ENCODE measurements at places on chromosomes 12 and 14.

GRCh38 chr12:121400332-121401139 is 618 bp downstream of the RNF34 start:
- DNase-seq = no peak

DNA sequence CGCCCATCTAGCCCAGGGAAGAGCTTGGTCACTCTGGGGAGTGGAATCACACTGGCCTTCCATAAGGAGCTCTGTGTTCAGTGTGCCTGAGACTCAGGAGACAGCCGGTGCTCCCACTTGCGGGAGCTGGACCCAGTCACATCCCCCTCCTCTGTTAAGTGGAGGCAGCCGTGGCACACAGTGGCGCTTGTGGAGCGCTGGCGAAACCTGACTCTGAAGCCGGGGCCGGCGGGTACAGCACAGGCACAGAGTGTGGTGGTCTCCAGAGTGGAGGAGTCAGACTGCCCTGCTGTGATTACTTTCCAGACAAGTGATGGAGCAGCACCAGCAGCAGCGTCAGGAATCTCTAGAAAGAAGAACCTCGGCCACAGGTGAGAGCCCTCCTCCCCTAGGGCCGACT is 33.0 kb downstream of the DEGS2 start:
- no peak for DNase-seq

GRCh38 chr12:67942724-67943123 is 46.5 kb upstream of the IFNG-AS1 start:
- no peak for DNase-seq

DNA sequence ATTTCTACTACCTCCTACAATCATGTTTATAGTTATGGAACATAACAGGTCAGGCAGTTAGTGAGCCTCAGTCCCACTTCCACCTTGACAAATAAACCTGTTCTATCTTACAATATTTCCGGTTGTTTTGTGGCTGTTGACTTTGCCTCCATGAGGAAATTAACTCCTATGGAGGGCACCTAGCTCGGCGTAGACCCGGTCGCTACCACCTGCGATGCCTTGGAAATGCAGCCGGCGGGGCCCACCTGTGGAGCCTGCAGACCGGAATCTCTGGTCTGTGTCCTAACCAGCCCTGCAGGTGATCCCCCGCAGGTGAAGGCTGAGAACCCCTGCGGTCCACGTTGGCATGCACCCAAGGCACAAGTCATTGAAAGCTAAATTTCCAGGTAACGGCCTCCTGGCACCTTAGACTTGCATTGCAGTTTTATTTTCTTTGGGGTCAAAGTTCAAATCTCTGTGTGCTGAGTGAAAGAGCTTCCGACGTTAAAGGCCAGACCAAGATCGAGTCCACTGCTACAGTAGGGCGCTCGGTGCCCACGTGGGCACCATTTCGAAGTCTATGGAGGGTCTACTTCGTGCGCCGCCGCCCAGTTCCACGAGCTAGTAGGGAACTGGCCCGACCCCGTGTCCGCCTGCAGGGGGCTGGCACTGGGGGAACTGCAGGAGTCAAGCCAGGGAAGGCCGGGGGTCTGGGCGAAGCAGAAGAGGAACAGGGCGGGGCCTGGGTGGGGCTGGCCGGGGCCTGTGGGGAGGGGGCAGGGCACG is 782 bp upstream of the PIWIL1 start:
- DNase-seq = no peak

DNA sequence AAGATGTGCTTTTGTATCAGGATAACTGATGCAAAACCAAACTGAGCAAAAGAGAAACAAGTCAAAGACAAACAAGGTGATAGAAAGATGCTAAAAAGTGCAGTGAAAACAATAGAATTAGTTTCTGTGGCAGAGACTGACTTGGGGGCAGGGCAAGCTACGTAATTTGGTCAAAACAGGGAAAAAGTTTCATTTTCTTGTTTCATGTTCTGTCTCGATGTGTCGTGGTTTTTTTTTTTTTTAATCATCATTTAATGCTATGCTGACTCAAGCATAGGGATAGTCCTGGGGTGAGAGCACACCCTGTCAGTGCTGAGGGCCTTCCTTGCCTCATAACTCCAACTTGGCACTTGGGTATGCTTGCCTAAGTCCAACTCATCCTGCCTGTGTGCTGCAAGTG is 144.1 kb upstream of the PTPRQ start:
- DNase-seq = no peak

GRCh38 chr14:70595443-70596185 is 4.8 kb downstream of the MED6 start:
- no peak for DNase-seq

GRCh38 chr14:23926543-23926942 is 27.0 kb upstream of the DHRS4 start:
- DNase-seq = no peak

- no peak for DNase-seq
Observed at GRCh38 chr14:68955164-68955850, 23.8 kb downstream of the ACTN1 start.
